ENCODE measurements at places on chromosomes 4 and X.

- DNase-seq = no peak
These were observed 49.7 kb upstream of the TMEM150C start for GRCh38 chr4:82611527-82611926.

- DNase-seq = no peak
These were observed 73.0 kb upstream of the ADGRG2 start for GRCh38 chrX:19195243-19195610.

- no peak for DNase-seq
These were observed 2.1 kb upstream of the PITX2 start for GRCh38 chr4:110624904-110625494.

GRCh38 chr4:6988016-6988715 is 55.0 kb upstream of the TADA2B start:
- DNase-seq = no peak

- DNase-seq = no peak
These were observed 629.5 kb upstream of the AMOT start for GRCh38 chrX:113470166-113470565.

DNA sequence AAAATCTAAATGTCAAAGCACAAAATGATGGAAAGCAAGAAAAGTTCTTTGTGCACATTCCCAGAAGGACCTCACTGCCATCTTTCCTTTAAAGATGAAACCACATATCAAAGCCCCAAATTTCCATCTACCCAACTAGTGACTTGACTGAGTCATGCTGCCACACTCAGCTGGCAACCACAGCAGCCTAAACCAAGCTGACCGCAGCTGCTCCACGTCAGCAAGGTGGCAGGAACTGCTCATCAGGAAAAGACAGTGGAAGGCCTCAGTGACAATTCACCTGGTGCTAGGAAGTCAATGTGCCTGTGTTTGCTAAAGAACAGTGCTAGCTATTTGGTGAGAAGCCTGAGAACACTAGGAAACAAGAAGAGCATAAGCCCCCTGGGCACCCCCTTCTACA is 26.1 kb downstream of the ACOX3 start:
- DNase-seq = peak; percentile 54
